ENCODE measurements at places on chromosomes 1 and 21.

- DNase-seq = no peak
Measured at GRCh38 chr1:183882335-183883167, 77.6 kb downstream of the RGL1 start.

GRCh38 chr1:28508435-28508754 is 2.6 kb downstream of the RCC1 start:
- no peak for DNase-seq

- DNase-seq = no peak
Measured at GRCh38 chr1:50704126-50704525, 255.9 kb downstream of the FAF1 start.

- no peak for DNase-seq
Measured at GRCh38 chr1:182615468-182616129, 11.4 kb upstream of the RGS16 start.

DNA sequence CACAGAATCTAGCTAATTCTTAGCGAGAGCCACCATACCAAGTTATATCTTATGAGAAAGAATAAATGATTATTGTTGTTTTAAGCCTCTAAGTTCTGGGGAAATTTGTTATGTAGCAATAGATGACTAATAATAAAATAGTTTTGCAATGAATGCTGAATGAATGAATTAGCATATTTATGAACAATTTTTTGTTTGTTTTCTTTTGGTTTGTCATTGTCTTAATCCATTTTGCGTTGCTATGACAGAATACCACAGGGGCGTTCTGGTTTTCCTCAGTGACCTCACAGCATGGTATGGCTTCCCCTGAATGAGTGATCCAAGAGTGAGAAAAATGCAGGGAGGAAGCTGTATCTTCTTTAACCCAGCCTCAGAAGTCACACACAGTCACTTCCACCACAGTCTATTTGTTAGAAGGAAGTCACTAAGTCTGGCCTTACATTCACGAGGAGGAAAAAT is 53.8 kb upstream of the HPDL start:
- no peak for DNase-seq

- DNase-seq = no peak
Measured at GRCh38 chr1:14441302-14441741, 157.2 kb upstream of the KAZN start.

DNA sequence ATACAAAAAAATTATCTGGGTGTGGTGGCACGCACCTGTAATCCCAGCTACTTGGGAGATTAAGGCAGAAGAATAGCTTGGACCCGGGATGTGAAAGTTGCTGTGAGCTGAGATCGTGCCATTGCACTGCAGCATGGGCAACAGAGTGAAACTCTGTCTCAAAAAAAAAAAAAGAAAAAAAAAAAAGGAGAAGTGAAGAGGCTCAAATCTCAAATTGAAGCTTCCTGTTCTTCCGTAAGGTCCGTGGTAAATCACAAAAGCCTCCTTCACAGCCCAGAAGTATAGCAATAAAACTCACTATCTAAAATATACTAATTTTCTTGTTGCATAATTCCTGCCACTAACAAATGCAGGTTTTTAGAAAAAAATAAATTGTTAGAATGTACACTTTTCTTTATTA is 498.2 kb upstream of the BRINP3 start:
- no peak for DNase-seq

GRCh38 chr1:86151427-86151826 is 5.1 kb downstream of the COL24A1 start:
- DNase-seq = no peak

DNA sequence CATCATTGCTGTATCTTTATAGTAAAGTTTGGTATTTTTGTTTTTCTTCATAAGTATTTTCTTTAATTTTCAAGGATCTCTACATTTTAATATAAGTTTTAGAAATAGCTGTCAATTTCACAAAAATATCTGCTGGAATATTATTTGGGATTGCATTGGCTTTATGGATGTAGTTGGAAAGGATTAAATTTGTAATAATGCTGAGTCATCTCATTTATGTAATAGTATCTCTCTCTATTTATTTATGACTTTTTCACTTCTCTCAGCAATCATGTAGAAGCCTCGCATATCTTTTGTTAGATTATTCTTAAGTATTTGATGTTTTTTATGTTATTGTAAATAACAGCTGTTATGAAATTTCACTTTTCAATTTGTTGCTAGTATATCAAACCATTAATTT is 223.1 kb upstream of the POGK start:
- DNase-seq = no peak

DNA sequence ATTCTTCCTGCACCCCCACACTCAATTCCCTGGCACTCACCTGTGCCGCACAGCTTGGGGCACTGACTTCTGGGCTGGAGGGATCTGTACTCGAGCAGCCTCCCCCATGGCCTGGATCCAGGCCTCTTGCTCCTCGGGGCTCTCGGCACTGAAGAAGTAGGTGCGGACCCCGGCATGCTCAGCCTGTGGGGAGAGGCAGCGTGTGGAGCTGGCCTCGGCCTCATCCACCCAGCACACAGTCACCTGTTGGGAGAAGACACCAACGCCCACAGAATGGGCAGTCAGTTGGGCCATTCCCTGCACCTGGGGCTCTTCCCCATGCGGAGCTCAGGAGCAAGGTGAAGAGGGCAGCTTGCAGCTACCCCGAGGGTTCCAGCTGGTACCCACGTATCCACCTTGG is 47.5 kb upstream of the GOLT1A start:
- DNase-seq = no peak

GRCh38 chr1:193846876-193847604 is 660.6 kb upstream of the B3GALT2 start:
- no peak for DNase-seq

DNA sequence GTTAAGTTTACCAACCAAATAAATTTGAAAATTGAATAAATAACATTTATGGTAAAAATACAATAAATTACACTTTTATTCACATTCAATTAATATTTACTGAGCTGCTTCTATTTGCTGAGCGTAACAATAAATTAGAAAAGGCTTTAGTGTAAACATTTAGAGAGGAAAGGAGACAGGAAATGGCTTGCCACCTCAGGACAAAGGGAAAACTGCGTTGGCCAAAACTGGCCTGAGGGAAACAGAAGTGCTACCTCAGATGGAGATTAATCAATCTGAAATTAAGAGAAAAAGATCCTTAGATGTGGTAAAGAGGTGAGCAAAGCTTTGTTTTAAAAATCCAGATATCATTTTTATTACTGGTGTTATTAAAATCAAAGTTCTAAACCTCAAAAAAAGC is 128.0 kb downstream of the SLC44A5 start:
- DNase-seq = no peak

GRCh38 chr1:61053712-61054600 is 28.4 kb upstream of the NFIA start:
- DNase-seq = peak; percentile 67

GRCh38 chr1:243247901-243248300 is 7.2 kb downstream of the CEP170 start:
- DNase-seq = no peak

GRCh38 chr1:29354511-29355098 is 118.3 kb downstream of the PTPRU start:
- peak; percentile 51 for DNase-seq

DNA sequence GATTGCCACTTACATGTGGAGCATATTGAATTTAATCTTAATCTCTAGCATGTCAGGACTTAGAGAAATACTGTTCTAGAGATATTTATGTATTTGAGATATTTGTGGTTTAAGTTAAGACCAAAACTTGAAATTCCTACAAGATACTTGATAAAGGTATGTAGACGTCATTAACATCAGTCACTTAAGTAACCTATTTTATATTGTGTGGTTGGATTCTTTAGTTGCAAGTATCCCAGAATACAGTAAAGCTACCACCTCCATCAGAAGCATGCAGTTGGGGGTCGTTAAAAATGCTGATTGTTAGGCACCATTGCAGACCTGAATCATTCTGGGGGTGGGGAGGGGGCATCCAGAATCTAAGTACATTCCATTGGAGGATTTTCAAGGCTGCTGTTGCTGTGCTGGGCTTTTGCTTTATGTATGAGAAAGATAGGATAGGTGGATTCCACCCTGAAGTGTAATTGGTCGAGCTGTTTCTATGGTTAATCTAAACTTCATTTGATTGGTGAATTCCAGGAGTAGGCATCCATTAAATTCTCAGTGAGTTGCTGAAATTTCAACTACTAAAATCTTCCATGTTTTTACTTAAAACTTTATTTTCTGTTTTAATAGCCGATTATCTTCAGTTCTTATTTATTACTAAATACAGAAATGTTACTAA is 4.0 kb downstream of the H3-3A start:
- no peak for DNase-seq

DNA sequence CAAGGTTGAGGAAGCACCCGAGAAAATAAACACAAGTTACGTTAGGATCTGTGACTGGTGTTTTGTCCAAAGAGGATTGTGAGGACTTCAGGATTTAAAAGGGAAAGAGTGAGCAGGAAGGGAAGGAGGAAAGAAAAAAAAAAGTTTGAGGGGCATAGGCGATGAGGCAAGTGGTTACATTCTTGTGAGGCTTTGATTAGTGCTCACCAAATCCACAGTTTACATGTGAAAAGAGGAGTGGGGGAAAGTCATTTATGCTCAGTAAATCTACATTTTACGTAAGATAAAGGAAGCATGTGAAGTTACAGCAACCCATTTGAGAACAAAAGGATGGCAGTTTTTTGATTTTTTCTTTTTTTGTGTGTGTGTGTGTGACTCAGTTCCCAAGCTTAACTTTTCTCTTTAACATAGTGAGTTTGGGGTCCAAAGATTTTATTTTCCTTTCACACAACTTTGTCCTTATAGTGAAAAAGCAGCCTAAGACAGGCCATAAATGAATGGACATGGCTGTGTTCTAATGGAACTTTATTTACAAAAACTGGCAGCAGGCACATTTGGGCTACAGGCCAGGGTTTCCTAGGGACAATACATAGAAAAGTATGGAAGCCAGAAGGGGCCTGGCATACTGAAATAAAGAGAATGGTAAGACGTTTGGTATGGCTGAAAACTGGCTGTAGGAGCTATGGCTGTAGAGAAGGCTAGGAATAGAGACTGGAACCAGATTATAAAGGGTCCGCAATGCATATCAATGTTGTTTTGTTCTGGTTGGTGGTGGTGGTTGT is 121.7 kb downstream of the FGGY start:
- no peak for DNase-seq

DNA sequence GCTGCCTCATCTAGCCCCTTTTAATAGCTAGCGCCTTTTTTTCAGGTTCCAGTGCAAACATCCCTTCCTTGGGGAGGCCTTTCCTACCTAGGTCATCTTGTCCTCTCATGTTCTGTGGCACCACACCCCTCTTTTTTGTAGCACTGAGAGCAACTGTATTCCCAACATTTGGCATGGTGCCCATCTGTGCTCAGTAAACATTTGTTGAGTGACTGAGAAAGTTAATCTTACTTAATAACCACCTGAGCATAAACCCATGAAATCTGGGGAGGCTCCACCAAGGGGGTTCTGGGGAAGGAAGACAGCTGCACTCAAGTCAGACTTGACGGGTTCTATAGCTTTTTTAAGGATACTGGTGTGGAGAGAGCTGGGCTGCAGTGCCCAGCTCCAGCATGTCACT is 90.0 kb downstream of the NOS1AP start:
- no peak for DNase-seq

DNA sequence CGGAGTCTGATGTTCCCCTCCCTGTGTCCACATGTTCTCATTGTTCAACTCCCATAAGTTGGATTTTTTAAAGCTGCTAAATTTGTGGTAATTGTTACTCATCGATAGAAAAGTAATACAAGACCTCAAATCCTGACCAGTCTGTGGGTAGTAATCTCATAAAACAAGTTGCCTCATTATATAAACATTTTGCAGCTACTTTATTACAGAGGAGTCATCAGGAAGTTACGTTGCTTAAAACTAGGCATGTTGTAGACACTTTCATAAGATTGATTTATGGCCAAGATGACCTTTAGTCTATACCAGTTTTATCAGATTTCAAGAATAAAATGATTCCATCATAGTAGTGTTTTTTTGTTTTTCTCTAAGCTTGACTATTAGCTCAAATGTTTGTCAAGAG is 208.8 kb downstream of the GIPC2 start:
- DNase-seq = no peak

GRCh38 chr1:148354284-148354912 is 128.7 kb downstream of the PPIAL4G start:
- DNase-seq = no peak

- no peak for DNase-seq
Measured at GRCh38 chr21:45917241-45917640, 64.3 kb upstream of the COL6A1 start.

GRCh38 chr1:153417136-153417888 is 992 bp downstream of the S100A7A start:
- DNase-seq = peak; percentile 32

- DNase-seq = no peak
Measured at GRCh38 chr1:2583871-2584351, 2.7 kb upstream of the PRXL2B start.
